ENCODE measurements at places on chromosomes 13 and 19.

DNA sequence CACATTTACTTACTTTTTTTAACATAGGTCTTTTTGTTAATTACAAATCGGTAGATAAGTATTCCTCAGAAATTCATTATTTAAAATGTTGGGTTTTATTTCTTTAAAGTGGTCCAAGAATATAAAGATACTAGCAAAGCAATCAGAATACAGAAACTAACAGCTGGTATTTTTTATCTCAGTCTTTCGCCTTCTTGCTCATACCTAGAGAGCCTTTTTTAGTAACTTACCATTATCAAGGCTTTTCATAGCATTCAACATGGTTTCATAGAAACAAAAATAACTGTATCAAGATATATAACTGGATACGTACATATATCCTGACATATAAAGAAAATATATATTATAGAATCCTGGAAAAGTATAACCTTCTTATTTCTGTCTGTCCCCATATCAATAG lies 227.8 kb upstream of the MIR17HG start:
- no peak for DNase-seq

- no peak for DNase-seq
These were observed 47.5 kb upstream of the ZNF43 start for GRCh38 chr19:21883516-21883915.

GRCh38 chr19:30791088-30791487 lies 418.9 kb downstream of the ZNF536 start:
- DNase-seq: no peak

DNA sequence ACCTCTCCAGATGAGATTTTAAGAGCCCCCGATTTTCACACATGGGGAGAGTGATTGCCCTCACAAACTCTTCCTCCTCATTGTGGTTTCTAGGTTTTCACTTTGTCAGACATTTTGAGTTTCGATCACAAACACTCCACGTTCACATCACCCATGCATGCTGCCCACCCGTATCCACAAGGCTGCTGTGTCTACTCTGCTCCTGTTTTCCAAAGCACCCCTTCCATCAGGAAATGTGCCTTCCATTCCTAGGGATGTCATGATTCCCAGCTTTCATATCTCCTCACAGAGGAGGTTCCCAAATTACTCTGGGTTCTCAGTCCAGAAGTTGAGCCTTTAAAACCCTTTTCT lies 45.8 kb upstream of the CEACAM21 start:
- DNase-seq: no peak

DNA sequence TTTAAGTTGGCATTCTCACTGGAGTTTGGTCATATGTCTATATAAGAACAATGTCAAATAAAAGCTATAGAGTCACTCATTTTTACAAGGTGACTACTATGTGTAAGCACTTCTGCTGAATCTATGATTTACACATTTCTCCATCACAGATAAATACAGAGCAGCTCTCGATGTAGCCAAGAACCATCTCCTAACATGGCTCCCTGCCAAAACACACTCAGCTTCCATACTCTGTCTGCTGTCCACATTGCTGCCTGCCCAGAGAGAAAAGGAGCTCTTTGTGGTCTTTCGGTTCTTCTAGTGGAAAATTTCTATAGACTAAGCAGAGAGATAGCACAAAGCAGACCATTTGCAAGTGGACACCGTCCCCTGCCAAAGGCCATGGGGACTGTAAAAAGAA lies 190.9 kb upstream of the KLF12 start:
- no peak for DNase-seq

GRCh38 chr19:7681340-7682174 lies 924 bp downstream of the TRAPPC5 start:
- peak; percentile 61 for DNase-seq

- DNase-seq: no peak
These were observed 41.6 kb upstream of the MTUS2 start for GRCh38 chr13:28778308-28779215.

- DNase-seq: no peak
These were observed 26.3 kb upstream of the SPATA13 start for GRCh38 chr13:24134231-24134630.

- DNase-seq: no peak
These were observed 36.6 kb downstream of the ZSWIM4 start for GRCh38 chr19:13831537-13832467.

- DNase-seq: no peak
These were observed 473 bp downstream of the TMIGD2 start for GRCh38 chr19:4301590-4302242.

- no peak for DNase-seq
These were observed 7.7 kb upstream of the WDR18 start for GRCh38 chr19:976476-976875.

DNA sequence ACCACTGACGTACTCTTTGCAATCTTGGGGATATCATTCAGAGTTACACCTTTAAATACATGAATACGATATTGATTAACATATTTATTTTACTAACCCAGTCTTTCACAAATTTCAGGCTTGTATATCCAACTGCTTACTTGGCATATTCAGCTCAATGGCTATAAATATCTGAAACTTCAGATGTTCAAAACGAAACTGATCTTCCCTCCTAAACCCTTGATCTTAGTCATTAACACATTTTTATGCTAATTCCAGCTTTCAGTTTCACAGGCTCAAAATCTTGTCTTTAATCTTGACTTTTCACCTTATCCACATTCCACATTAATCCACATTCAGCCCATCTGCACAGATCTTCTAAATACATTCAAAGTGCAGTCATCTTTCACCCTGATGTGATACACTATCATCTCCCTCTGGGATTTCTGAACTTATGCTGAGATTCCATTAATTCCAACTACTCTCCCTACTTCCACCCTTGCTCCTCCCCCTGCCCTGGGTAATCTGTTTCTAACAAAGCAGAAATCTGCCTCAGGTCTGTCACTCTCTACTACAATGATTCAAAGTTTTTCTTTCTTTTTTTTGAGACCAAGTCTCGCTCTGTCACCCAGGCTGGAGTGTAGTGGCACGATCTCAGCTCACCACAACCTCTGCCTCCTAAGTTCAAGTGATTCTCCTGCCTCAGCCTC lies 387.2 kb downstream of the GPC5 start:
- DNase-seq: no peak

DNA sequence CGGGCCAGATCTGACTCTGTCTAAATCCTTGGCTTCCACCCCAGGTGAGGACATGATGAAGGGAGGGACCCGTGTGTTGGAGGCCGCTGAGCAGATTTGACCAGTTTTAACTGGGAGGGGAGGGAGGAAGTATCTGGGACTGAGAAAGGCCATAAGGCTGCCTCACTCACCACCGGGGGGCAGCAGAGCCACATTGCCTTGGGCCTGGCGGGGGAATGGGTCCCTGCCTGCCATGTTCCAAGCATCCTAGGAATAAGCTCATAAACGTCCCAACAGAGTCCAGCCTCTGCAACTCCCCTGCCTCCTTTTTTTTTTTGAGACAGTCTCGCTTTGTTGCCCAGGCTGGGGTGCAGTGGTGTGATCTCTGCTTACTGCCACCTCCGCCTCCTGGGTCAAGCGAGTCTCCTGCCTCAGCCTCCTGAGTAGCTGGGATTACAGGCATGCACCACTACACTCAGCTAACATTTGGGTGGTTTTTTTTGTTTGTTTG lies 15.5 kb downstream of the MAST3 start:
- peak; percentile 62 for DNase-seq

DNA sequence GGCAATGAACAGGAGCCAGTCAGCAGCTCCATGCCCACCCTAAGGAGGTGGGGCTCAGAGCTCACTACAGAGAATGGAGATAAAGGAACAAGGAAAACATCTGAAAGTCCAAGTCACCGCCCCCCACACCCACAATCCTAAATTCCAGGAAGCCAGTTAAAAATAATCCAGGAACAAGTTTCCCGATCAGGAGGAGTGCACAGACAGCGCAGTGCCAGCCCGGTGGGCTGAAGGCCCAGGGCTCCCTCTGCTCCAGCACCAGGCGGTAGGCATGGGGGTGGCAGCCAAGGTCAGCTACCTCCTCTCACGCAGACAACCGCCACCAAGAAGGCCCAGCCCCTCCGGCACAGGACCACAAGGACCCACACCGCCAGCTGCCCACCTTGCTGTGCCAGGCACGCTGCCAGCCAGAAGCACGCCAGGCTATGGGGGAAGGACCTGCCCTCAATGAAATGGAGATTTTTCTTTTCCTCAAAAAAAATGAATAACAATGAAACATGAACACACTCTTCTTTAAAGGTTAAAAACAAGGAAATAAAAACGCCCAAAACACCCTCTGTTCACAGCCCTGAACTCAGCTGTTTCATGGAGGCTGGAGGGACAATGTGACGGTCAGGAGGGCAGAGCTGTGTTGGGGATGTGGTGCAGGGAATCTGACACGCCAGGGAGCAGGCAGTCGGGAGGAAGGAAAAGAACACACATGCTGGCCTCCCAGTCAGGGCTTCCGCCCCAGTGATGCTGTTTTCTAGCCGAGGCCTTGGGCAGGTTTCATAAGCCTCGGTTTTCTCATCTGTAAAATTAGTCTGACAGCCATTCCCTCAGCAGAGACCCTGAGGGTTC lies 11.0 kb downstream of the STK24 start:
- DNase-seq: no peak

GRCh38 chr13:43061496-43062280 lies 38.3 kb downstream of the DNAJC15 start:
- peak; percentile 29 for DNase-seq

- no peak for DNase-seq
These were observed 9.5 kb downstream of the PIAS4 start for GRCh38 chr19:4016903-4017638.

DNA sequence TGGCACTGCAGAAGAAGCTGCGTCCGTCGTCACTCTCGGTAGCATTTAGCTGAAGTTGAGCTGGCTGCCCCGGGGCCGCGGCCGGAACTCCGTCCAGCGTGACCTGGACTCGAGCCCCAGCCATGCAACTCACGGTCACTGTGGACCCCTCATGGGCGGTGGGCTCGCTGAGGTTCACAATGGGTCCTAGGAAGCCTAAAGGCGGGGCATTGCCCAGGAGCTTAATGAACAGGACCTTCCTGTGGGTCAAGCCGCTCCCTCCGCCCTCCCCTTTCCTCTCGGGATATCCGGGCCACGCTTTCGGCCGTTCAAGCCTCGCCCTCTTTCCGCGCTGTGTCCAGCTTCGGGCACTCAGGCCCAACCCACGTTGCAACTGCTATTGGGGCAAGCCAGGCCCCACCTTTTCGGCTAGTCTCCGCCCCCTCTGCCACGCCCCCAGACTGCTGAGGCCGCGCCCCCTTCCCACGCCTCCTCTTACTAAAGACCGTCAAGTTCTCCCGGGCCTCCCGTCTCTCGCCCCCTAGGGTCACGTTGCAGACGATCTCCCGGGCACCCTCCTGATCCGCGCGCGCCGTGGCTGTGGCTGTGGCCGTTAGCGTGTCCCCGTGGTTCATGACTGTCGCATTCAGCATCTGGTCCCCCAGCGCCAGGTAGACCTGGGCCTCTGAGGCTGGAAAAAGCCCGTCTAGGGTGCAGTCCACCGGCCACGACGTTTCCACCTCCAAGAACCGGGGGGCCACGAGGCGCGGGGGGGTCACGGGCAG lies 1.4 kb upstream of the RAVER1 start:
- DNase-seq: no peak

- DNase-seq: no peak
These were observed 104.4 kb downstream of the ZNF486 start for GRCh38 chr19:20271215-20271926.

DNA sequence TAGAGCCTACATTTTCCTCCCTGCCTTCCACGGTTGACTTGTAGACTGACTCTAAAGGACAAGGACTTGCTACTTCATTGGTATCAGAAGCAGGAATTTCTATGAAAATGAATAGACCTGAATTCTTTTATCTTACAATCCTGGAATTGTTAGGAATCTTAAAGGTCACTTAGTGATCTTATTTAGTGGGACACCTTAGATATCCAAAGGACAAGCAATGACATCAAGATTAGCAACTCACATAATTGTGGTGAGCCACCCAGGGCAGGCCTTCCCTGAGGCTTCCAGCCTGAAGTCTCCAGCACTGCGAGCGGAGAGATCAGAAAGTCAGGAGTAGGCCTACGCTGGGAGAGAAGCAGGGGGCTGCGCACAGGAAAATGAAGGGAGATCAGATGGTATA lies 37.8 kb downstream of the KLF5 start:
- DNase-seq: no peak

DNA sequence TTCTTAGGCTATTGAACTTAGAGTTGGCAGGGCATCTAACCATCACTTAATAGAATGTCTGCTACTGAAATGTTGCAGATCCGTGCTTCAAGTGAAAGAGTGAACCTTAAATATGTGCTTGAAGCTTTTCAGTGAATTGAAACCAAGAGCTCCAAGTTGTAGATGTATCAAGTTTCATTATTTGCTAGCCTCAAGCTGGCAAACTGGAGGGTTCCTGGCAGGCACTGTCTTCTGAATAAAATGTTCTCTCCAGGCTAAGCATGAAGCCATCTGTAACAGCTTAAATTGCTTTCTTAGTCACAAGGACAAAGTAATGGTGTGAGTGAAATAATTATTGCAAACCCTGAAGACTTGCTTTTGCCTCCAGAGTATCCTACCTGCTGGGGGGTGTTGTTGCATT lies 415.0 kb upstream of the SPRY2 start:
- no peak for DNase-seq

GRCh38 chr19:11288349-11288748 lies 7.6 kb upstream of the TSPAN16 start:
- DNase-seq: no peak

GRCh38 chr19:8132858-8133458 lies 16.4 kb downstream of the FBN3 start:
- no peak for DNase-seq

GRCh38 chr13:105144020-105144419 lies 1391.4 kb downstream of the EFNB2 start:
- DNase-seq: no peak

DNA sequence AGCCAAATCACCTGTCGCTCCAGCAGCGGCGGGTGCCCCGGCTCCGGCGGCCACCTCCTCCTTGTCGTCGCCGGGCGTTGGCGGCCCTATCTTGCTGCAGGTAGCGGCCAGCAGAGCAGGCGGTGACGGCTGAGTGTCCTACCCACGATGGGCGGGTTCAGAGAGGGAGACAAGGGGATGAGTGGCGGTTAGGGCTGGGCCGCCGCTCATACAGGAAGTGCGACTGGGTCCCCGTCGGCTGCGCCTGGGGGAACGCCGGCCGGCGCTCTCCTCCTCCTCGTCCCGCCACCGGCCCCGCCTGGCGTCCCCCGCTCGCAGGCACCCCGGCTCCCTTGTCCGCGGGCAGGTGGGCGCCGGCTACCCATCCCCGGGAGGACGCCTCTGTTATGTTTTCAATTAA lies 1692.0 kb downstream of the SLITRK5 start:
- DNase-seq: no peak

DNA sequence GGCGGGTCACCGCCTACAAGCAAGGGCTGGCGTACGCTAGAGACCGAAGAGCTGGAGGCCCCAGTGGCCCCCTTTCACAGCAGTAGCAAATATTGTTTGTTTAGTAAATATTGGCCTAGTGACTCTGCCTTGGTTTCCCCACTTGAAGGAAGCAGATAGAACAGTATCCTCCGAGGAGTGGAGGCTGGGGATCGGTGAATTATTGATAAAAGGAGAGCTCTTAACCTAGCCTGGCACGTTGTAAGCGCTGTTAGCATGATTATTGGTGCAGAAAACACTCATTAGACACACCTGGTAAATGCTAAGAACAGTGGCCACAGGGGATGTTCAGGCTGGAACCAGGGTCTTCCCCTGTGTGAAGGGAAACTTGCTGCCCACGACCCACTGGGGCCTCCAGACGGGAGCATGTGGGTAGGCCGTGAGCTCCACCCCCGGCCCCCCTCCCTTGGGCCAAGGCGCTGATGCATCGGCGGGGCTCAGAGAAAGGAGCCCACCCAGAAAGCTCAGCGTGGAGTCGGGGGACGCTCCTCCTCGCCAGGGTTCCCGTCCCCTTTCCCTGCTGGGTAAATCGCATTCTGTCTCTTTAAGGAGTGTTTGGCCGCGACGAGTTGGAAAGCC lies 2.3 kb downstream of the IER2 start:
- no peak for DNase-seq
